Retinal pigment epithelial cell (primary cell): ENCODE measurements at places on chromosomes 4 and X.

DNA sequence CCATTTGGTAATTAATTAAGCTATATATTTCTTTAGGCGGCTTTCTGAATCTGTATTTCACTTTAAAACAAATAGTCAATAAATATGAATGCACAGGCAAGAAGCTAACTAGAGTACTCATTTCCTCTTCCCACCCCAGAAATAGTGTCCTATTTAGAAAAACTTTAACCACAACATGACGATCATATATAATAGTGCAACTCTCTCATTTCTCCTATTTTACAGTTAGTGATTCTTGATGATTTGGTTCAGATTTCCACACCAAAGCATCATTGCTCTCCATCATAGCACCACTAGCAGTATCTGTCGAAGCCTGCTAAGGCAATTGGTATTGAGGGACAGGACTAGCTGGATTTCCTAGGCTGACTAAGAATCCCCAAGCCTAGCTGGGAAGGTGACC, 184.0 kb upstream of the GALNTL6 start:
- DNase-seq: no peak

GRCh38 chrX:99800016-99800415, 610.1 kb downstream of the PCDH19 start:
- DNase-seq: no peak

GRCh38 chrX:78886550-78886949, 58.6 kb upstream of the P2RY10 start:
- DNase-seq: no peak

- DNase-seq: no peak
Measured at GRCh38 chr4:102157984-102158383, 187.3 kb downstream of the SLC39A8 start.

DNA sequence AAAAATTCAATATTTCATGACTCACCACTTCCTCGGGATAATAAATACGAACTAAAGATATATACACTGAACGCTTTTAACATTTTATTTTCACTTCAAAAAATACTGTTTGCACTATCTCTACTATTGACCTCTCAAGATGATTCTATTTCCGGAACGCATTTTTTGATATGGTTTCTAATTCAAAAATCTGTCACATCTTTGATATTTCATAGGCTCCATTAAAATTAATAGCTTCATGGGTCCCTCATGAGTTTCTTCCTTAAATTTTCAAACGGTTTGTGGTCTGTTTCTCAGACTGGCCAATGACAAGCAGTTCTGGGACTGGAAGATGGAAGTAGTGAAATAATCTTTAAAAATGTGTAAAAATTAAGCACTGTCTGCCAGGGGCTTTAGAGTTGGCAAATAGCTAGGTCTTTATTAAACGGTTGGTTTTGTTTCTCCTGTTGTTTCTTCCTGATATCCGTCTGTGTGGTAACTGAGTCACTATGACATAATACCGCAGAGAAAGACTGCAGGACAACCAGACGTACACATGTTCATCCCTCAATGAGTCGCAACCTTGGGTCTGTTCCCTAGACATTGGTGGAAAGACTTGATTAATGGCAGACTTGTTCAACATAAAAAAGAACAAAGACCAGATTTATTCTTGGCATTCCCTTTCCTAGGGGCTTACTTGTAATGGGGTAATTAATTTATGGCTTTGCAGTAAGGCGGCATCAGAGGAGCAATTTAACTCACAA, 133.8 kb downstream of the PALLD start:
- DNase-seq: no peak

GRCh38 chr4:157994863-157995262, 178.0 kb downstream of the GASK1B start:
- DNase-seq: no peak

DNA sequence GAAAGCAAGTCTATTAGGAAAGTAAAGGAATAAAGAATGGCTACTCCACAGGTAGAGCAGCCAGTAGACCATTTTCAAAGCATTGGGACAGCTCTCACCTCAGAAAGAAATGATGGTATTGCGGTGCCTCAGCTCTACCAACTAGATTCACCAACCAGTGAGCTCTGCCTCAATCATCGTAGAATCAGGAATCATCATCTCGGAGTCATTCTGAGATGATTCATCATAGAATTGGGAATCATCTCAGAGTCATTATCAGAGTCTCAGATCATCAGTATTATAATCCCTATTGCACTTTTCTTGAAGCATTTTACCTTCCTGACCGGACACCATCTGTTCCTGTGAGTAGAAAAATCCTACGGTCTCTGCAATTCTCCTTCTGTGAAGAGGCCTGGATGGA, 17.5 kb upstream of the SAT1 start:
- no peak for DNase-seq
